ENCODE measurements at places on chromosomes 7 and 10.
A peak's percentile ranks its signal among the peaks of the same experiment; 100 is the strongest.

DNA sequence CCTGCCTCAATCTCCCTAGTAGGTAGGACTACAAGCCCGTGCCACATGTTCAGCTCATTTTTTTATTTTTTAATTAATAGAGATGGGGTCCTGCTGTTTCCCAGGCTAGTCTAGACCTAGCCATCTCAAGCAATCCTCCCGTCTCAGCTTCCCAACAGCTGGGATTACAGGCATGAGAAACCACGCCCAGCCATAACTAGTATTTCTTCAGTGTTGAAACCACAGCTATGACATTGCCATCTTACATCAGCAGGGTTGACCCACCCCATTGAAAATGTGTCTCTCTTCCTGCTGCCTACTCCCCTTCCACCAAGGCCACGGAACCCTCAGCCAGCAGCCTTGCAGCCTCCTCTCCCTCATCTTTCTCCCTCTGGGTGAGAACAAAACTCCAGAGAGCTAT lies 62.1 kb upstream of the ZNF746 start:
- no peak for DNase-seq

DNA sequence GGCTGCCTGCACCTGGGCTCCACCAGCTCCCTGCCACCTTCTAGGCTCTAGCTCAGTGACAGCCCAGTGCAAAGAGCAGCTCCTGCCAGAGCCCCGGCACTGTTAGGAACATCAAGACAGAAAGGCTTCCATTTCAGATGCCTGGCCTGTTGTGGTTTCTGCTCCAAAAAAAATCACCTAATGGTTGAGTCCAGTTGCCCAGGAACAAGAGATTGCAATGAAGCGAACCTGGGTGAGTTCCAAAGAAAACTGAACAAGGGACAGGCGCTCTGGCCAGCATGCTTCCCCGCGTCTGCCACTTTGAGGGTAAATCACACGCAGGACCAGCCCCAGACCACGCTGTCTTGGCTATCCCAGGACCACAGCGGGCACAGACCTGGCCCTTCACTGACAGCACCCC lies 47.0 kb upstream of the RASGEF1A start:
- no peak for DNase-seq

GRCh38 chr7:158584407-158584806 lies 3.2 kb downstream of the PTPRN2 start:
- no peak for DNase-seq

- DNase-seq: peak; percentile 48
Observed at GRCh38 chr10:95467162-95467599, 94.0 kb downstream of the SORBS1 start.

GRCh38 chr7:75758491-75758890 lies 13.5 kb downstream of the CCL26 start:
- DNase-seq: no peak

- DNase-seq: no peak
Observed at GRCh38 chr10:34524369-34525091, 290.6 kb downstream of the PARD3 start.

DNA sequence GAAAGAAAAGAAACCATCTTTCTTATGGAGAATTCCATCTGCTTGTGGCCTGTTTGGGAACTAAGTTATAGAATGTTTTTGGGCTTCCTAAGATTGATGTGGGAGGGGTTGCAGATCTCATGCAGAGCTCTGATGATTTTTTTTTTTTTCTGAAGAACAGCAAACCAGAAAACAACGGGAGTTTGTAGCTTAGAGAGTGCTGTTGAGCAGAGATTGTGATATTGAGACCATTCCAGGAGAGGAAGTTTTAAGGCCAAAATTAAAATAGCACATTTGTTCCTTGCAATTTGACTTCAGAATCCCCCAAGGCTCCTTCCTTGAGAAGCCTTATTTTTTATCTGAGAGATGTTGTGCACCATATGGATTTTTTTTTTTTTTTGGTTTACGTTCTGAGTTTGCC lies 159.5 kb upstream of the NRP1 start:
- no peak for DNase-seq

Measured in pancreas (tissue), 10 donors.